Renal pelvis (tissue), 12 donors: ENCODE measurements at places on chromosomes 16 and 17. TPM values are rescaled to one million over a fixed set of nuclear protein-coding genes. Genes with fewer than 3 reads are reported as not detected.

HOXB6 gene
- 147 TPM for polyA plus RNA-seq

C16orf54 gene
- 0.12 TPM for polyA plus RNA-seq

PRR35 gene
- 17.8 TPM for polyA plus RNA-seq

CDRT15L2 gene
- not detected for polyA plus RNA-seq

MYH8 gene
- 0.92 TPM for polyA plus RNA-seq

OTOP3 gene
- not detected for polyA plus RNA-seq

TMEM220 gene
- 16.4 TPM for polyA plus RNA-seq
